ENCODE measurements at places on chromosomes 6 and 20.
A peak's percentile ranks its signal among the peaks of the same experiment; 100 is the strongest.

DNA sequence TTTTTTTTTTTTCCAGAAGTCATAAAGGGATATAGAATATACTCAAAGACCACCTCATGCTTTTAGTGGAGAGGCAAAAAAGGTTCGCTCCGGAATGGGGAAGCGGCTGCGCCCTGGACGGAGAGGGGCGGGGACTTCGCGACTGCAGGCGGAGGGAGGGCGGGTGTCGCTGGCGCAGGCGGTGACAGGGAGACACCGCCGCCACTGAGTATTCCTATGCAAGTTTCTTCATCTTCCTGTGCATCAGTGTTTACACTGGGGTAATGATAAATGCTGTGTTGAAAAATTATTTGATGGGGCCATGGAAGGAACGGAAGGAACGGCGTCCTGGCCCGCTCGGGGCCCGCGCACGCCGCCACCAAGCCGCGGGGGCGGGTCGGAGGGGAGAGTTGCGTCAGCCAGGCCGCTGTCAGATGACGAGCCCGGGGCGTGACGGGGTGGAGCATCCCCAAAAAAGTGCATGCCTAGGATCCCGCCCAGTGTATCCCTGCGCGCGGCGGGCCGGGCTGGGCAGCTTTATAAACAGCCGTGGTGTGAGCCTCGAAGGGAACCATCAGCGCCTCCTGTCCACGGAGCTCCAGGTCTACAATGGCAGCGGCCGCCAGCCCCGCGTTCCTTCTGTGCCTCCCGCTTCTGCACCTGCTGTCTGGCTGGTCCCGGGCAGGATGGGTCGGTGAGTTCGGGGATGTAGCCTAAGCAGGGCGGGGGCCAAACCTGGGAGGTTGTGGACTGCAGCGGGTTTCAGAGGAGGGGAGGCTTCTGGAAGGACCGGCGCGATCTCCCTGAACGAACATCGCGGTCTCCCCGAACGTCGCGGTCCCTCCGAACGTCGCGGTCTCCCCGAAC is at the start of gene ULBP1:
ULBP1 (plus strand) TSS at position 482 of the 846 bp plus-strand sequence; CDS start at position 589, 107 bp downstream.
- DNase-seq = peak; percentile 71

- DNase-seq = no peak
Observed at GRCh38 chr6:144413418-144413817, 128.3 kb downstream of the UTRN start.

- DNase-seq = no peak
Observed at GRCh38 chr6:15897063-15897876, 231.6 kb upstream of the MYLIP start.

DNA sequence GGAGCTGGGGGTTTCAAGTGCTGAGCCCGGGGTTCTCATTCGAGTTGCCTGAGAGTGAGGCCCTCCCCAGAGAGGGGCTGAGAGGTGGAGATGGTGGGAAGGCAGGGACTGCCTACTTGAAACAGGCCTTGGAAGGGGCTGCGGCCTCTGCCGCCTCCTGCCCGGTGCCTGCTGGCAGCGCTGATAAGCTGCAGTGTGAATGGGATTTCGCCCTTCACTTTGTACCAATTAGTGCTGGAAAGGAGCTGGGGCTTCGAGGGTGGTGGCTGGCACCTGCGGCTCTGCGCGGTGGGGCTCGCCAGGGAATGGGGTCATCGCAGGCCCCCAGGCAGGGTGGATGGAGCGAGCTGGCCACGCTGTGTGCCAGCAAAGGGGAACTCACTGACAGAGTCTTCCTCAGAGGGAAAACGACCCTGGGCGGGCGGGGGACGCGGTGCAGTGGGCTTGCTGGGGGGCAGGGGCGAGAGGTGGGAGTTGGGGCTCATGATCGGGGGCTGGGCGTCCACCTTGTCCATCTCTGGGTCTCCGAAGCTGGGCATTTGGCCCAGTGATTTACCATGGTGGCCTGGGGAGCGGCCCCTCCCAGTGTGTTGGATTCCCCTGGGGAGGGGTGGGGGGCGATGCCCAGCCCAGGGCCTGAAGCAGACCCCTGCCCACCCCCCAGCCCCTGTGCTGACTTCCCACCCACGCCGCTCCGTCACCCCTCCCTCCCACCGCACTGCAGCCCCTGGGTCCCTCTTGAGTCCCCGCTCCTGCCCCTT is 22.9 kb downstream of the COL20A1 start:
- no peak for DNase-seq
